ENCODE measurements at places on chromosomes 2 and 18.

GRCh38 chr2:157696036-157696435, 67.4 kb upstream of the ACVR1C start:
- DNase-seq = no peak

DNA sequence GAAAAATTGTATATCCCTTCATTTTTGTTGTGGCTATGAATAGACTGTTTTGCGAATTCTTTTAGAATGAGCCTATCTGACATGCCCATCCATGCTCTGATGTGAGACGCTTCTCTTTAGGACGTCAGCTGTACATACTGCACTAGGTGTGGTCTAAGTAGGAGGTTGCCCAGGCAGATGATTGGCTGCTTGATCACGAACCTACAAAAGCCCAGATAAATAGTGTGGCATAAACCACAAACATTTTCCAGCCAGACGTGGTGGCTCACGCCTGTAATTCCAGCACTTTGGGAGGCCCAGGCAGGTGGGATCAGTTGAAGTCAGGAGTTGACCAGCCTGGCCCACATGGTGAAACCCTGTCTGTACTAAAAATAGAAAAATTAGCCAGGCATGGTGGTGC, 251.8 kb downstream of the AGAP1 start:
- DNase-seq = no peak

- DNase-seq = no peak
These were observed 306.1 kb upstream of the KLHL29 start for GRCh38 chr2:23078784-23079434.

GRCh38 chr2:84959095-84959565, 11.8 kb upstream of the KCMF1 start:
- DNase-seq = no peak

DNA sequence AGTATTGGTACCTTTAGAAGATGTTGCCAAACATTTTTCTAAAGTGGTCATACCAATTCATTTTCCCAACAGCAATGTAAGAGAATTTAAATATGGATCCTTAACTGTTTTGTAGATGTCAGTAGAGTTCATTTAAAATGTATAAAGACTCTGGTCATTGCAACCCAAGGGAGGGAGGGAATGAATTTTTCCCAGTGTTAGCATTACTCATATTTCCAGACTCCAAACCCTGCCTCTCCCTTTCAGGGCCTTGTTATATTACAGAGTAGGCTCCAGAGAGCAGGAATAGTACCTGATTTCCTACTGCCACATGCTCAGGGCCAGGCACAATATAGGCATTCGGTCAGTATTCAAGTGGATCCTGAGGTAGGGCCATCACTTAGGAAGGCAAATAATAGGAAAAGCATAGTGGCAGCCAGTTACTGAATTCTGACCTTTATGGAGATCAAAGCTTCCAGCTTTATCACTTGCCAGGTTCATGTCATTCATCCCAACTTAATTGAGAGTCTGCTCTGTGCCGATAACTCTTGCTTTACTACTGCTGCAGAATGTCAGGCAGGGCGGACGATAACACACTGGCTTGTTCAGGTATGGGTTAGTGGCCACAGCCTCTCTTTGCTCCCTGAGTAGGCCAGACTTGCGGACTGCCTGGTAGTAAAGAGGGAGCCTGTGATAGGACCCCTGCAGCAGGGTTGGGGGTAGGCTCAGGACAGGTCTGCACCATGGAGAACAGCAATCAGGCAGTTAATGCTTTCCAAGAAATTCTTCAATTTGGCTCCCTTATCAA, 75.3 kb downstream of the OSBPL6 start:
- DNase-seq = no peak

- no peak for DNase-seq
These were observed 36.1 kb downstream of the INSIG2 start for GRCh38 chr2:118124288-118124891.

- no peak for DNase-seq
These were observed 28.0 kb upstream of the BARD1 start for GRCh38 chr2:214837466-214837865.

DNA sequence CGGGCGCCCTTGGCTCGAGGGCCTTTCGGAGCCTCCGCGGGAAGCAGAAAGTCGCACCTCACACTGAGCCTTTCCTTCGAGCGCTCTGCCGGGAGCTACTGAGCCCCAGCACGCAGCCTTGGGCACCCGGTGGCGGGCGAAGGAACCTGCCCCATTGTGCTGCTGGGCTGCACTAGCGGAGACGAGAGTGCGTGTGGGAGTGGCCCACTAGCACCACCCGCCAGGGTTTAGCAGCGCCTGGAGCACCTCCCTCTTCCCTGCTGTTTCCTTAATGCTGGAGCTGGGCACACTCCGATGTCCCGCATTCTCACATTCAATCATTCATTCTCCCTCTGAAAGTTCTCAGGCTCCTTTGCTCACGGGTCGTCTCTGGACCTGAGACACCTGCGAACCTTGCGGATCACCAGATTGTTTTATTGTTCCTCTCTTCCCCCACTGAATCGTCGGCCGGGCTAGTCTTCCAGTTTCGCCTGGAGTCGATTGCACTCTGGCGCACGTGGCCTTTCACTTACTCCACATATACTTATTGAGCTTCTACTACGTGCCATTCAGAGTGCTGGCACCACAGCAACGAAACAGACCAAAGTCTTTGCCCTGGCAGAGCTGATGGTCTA, 8.5 kb upstream of the PAX3 start:
- DNase-seq = peak; percentile 62

GRCh38 chr18:49609256-49610021, 47.6 kb downstream of the LIPG start:
- DNase-seq = no peak

GRCh38 chr2:208037564-208038487, 12.5 kb upstream of the PLEKHM3 start:
- DNase-seq = no peak

DNA sequence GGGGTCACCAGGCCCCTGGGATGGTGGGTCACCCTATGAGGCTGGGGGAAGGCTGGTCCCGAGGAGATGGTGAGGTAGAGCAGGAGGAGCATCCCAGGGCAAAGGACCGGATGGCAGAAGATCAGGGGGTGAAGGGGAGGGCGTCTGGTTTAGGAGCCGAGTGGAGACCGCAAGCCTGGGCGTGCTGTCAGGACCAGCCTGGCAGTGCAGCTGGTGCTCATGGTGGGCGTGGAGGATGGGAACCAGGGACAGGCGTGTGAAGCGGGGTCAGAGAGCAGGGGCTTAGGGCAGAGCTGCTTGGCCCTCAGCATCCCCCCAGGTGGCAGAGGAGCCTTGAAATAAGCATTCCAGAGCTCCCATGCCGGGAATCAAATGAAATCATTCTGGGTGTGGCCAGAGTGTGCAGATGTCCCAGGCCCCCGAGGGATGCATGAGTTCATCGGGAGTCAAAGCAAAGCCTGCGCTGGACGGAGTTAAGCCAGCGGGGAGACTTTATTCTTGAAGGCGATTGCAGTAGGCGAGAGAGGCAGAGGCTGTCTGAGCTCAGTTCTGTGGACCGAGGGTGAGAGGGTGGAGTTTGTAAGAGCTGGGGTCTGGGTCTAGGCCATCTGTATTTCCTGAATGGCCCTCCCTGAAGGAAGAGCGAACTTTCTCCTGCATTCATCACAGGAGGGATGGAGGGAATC, 33.1 kb upstream of the MBP start:
- no peak for DNase-seq
